ENCODE measurements at places on chromosomes 5 and 9.

- DNase-seq = no peak
These were observed 422.6 kb downstream of the MAN2A1 start for GRCh38 chr5:110112348-110112747.

GRCh38 chr9:5041390-5042115, 56.5 kb downstream of the JAK2 start:
- DNase-seq = no peak

DNA sequence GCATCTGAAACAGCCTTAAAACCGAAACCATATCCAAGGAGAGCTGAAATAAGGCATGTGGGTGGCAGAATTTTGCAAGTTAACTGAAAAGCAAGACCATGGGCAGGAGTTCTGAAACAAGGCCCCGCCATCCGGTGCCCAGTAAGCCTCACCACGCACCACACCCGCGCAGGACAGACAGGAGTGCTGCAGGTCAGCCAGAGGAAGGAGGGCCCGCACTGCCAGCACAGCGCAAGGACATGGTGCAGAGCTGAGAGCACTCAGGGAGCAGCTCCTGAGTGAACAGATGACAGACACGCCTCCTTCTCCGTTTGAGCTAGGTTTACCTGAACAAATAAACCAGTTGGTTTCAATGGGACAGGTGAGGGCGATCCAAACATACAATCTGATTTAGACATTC, 16.5 kb upstream of the ISCA1 start:
- DNase-seq = no peak

DNA sequence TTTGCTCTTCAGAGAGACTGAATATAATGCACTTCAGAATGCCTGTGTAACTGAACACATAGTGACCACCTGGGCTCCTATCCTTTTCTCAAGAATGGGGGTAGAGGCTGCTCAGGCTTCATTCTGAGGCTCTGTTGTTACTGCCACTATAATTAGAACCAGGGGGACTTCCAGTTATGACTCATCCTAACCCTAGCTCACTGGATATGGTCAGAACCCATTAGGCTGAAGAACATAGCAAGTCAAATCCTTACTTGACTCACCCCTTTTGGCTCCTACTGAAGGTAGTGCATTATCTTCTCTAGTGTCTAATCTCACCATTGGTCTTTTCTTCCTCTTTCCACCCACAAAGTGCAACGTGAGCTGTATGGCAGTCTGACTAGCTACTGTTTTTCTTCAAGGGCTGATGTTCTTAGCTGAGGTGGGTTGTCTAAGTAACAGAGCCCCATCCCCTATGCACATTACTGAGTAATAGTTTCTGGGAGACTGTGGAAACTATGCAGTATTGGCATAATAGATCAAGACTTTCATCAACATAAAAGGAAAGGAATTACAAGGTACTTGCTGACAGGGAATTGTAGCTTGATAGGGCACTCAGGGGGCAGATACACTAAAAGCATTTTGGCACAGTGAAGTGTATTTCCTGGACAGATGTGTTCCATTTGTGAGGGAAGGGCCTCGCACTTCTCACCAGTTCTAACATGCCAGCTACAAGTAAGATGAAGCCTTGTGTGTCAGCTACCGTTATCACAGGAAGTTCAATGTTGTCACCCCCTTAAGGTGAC, 431.0 kb upstream of the MEF2C start:
- no peak for DNase-seq

DNA sequence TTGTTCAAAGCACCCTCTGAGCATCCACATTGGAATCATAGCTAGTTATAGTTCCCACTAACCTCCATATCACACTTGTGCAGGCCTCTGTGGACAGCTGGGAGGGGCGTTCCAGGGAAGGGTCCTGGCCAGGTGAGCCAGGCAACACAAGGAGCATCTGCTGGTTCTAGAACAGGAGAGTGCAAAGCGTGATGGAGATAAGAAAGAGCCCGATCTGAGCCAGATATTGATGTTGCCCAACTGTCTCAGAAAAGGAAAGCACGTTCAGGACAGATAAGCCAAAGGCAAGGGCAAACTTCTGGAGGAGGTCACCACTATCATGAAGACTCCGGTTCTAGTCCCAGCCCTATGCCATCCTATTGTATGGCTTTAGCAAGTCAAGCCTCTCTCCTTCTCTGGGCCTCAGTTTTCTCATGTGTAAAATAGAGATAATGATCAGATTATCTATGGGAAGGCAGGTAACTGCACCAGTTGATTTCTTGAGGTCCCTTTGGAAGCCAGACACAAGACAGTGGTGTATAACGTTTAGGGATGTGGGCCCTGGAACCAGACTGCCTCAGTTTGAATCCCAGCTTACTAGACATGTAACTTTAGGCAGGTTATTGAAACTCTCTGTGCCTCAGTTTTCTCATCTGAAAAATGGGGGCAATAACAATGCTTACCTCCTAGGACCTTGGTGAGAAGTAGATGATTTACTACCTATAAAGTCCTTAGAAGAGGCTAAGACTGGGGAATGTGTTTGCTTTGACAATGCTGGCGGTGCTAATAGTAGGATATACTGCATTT, 19.8 kb downstream of the GABBR2 start:
- DNase-seq = no peak

DNA sequence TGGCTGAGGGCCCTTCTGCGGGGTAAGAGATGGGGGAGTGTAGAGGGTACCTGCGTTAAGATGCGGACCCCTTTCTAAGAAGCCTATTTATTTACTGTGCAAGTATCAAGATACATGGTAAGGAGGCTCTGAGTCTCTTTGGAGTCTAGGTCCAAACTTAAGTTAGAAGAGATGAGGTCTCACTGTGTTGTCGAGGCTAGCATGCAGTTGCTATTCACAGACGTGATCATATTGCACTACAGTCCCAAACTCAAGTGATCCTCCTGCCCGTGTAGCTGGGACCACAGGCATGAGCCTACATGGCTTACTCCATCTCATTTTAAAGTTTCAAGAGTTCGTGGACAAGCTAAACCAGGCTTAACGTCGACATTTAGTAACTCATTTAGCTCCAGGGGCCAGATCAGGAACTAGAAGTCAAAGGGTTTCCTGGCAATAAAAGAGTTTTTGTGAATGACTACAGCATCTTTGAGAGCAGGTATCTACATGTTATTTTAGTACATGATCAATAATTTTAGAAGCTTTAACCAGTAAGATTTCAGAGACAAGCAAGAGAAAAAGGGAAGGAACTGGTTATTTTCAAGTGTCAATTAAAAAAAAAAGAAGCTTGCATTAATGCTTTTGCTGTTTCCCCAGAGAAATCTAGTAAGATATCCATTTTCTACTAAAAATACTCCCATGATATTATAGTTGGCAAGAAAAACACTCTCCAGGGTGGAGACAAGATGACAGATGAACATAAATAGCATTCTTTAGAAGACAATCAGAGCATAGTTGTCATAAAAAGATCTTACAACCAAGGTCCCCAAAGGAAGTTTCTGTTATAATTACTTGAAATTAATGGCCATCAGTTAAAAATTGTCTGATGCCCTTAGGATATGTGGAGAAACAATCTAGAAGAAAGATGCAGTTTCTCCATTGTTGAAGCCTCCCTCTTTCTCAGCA, 141.3 kb downstream of the SCAMP1 start:
- no peak for DNase-seq
